ENCODE measurements at places on chromosomes 13 and 19. TPM values are rescaled to one million over a fixed set of nuclear protein-coding genes. Genes with fewer than 3 reads are reported as not detected.

DNA sequence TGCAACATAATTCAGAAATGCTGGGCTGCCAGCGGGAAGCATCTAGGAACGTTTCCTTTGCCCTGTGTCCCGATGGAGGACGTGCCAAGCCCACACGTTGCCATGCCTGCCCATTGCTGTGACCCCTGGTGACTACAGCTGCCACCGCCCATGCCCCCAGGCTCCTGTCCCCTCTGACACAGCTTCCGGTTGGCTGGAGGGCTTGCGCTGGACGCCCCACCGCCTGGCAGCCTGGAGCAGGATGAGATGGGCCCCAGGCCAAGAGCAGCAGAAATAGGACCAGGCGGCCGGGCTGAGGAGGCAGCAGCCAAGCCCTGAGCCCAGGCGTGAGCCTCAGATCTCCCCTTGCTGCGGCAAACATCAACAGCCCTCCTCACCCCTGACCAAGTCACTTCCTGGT, 125.9 kb downstream of the COL4A2 start:
- no peak for DNase-seq
- no peaks in the 10 kb centered on the region for H3K4me1 ChIP-seq
- no peaks in the 10 kb centered on the region for H3K36me3 ChIP-seq
- H3K27me3 ChIP-seq = peaks cover 35% of the 10 kb centered on the region

The HTR2A gene
- total RNA-seq = not detected

The LHB gene
- not detected for total RNA-seq

DNA sequence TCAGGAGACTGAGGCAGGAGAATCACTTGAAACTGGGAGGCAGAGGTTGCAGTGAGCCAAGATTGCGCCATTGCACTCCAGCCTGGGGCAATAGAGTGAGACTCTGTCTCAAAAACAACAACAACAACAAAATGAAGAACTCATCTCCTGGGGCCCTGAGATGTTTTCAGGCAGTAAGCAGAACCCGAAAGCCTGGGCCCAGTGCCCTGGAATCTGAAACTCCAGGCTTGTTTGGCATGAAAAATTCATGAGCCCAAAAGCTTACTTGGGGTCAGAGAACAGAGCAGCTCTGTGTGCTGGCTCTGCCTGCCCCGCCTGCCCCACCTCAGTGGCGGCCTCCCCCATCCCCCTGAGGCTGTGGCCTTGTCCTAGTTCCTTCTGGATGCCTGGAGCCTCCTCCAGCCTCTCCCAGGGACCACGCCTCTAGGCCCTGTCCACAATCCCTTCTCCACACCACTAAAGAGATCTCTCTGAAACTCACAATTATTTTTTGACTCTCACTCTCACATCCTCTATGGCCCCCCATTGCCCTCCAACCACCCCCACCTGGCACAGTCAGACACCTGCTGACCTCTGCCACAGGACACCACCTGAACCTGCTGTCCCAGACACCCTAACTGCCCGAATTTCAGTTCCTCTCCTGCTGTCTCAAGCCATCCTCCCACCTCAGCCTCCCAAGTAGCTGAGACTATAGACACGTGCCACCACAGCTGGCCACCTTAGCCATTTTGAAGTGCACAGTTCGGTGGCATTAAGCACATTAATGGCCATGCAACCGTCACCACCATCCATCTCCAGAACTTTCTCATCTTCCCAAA, 6.9 kb upstream of the AP1M2 start:
- no peak overlapping the region for H3K27ac ChIP-seq
- H3K27me3 ChIP-seq = no peaks in the 10 kb centered on the region
- peaks cover 28% of the 10 kb centered on the region for H3K4me1 ChIP-seq
- no peaks in the 10 kb centered on the region for H3K36me3 ChIP-seq
- no peak overlapping the region for H3K4me3 ChIP-seq

The NTF4 gene
- not detected for total RNA-seq

The SERPINE3 gene
- not detected for total RNA-seq

- H3K4me1 ChIP-seq = no peaks in the 10 kb centered on the region
- H3K27me3 ChIP-seq = no peaks in the 10 kb centered on the region
- no peak for DNase-seq
- H3K4me3 ChIP-seq = no peak overlapping the region
- no peaks in the 10 kb centered on the region for H3K36me3 ChIP-seq
Measured at GRCh38 chr13:112254900-112255299, 121.3 kb upstream of the SPACA7 start.

DNA sequence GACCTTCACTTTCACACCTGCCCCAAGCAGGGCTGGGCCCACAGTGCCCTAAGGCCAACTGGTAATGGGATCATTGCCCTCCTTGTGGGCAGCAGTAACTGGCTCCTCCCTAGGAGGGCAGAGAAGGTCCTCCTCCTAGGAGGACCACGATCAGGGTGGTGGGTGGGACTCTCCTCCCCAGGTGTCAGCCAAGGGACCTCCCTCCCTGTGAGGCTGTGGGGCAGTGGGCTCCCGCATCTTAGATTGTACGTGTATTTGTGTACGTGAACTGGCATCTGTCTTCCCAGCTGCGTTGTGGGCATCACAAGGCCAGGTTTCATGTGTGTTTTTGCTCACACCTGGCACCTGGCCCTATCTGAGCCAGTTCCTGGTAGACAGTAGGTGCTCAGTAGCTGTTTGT, 111.8 kb downstream of the SOX1 start:
- DNase-seq = no peak
- no peaks in the 10 kb centered on the region for H3K4me1 ChIP-seq
- H3K36me3 ChIP-seq = no peaks in the 10 kb centered on the region
- no peak overlapping the region for H3K4me3 ChIP-seq
- no peaks in the 10 kb centered on the region for H3K27me3 ChIP-seq
- no peak overlapping the region for H3K27ac ChIP-seq

The NKPD1 gene
- 0.18 TPM for total RNA-seq

GRCh38 chr13:39047560-39047959, 9.3 kb downstream of the NHLRC3 start:
- H3K36me3 ChIP-seq = peaks cover 34% of the 10 kb centered on the region
- no peak overlapping the region for H3K4me3 ChIP-seq
- DNase-seq = no peak
- peaks cover 2% of the 10 kb centered on the region for H3K4me1 ChIP-seq
- no peak overlapping the region for H3K27ac ChIP-seq

GRCh38 chr19:3556423-3556977, 886 bp downstream of the MFSD12 start:
- H3K4me1 ChIP-seq = peaks cover 38% of the 10 kb centered on the region
- no peaks in the 10 kb centered on the region for H3K27me3 ChIP-seq
- H3K4me3 ChIP-seq = peak overlapping the region; percentile 92

The RFPL4AL1 gene
- not detected for total RNA-seq

- peaks cover 24% of the 10 kb centered on the region for H3K27me3 ChIP-seq
- H3K4me1 ChIP-seq = peaks cover 16% of the 10 kb centered on the region
- DNase-seq = peak; percentile 55
Measured at GRCh38 chr19:2253106-2254063, 2.8 kb downstream of the JSRP1 start.

The PIBF1 gene
- 15.6 TPM for total RNA-seq

- peaks cover 59% of the 10 kb centered on the region for H3K4me1 ChIP-seq
- H3K36me3 ChIP-seq = peaks cover 35% of the 10 kb centered on the region
- H3K27ac ChIP-seq = peak overlapping the region; percentile 93
Measured at GRCh38 chr19:18282021-18282787, 782 bp upstream of the JUND start.

The JAK3 gene
- total RNA-seq = 146 TPM

DNA sequence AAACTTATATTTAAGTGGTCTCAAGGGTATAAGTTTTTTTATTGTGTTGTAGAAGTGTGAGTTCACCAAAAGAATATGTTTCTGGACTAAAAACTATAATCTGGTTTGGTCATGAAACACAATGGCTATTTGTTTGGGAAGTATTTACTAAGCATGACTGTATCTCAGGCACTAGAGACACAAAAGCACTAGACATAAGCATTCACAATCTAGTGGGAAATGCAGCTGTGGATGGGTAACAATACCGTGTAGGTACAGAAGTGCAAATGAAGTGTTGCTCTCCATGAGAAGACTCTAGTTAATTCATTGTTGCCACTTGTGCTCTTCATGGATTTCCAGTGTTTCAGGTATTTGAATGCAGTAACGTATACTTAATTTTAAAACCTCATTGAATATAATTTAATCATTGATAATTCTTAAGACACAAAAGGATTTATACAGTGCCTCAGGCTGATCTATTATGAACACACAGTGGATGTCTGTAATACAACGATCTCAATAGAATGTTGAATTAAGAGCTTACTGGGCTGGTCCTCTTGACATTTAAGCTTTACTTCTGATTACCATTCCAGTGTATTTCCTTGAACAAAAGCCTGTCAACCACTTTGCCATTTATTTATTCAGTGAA, 50.9 kb downstream of the TPT1 start:
- H3K36me3 ChIP-seq = peaks cover 9% of the 10 kb centered on the region
- no peaks in the 10 kb centered on the region for H3K27me3 ChIP-seq
- no peak overlapping the region for H3K4me3 ChIP-seq

DNA sequence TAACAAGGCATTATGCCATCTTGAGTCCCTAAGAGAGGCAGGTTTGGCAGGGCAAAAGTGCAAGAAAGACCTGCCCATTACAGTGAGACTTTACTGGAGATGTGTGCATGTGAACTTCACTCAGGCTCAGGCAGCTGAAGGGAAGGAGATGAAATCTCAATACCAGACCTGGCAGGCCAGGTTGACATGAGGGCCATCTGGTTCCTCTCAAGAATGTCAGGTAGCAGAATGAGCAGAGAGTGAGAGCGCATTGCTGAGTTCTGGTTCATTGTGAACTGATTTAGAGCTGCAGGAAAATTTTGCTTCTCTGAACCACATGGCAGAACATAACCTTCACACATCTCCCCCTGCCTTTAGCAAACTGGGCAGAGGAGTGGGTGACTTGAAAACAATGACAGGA, 406.3 kb downstream of the GPC5 start:
- no peaks in the 10 kb centered on the region for H3K36me3 ChIP-seq
- no peak overlapping the region for H3K27ac ChIP-seq
- H3K4me1 ChIP-seq = no peaks in the 10 kb centered on the region
- H3K4me3 ChIP-seq = no peak overlapping the region

DNA sequence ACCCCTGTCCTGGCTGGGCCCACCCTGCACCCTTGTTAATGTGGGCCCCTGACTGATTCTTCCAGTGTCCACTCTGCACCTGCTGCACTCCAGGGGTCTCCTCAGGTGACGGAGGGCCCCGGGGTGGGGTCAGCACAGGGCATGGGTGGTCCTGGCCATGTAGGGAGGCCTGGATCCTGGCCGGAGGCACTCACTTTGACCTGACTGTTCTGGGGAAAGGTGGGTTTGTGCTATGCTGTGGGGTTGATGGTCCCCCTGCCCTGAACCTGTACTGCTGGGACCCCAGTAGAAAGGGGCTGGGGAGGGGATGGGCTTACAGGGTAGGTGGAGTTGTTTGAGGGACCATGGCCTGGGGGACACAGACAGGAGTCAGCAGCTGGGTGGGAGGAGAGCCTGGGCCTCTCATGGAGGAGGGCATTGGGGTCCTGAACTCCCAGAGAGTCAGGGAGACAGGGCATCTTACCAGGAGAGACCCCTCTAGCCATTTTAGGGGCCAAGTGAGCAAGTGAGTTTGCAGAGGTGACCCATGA, 25.8 kb upstream of the CEACAM1 start:
- peaks cover 40% of the 10 kb centered on the region for H3K27me3 ChIP-seq
- H3K27ac ChIP-seq = no peak overlapping the region
- peaks cover 10% of the 10 kb centered on the region for H3K4me1 ChIP-seq
- no peaks in the 10 kb centered on the region for H3K36me3 ChIP-seq

The KLHL1 gene
- total RNA-seq = not detected

DNA sequence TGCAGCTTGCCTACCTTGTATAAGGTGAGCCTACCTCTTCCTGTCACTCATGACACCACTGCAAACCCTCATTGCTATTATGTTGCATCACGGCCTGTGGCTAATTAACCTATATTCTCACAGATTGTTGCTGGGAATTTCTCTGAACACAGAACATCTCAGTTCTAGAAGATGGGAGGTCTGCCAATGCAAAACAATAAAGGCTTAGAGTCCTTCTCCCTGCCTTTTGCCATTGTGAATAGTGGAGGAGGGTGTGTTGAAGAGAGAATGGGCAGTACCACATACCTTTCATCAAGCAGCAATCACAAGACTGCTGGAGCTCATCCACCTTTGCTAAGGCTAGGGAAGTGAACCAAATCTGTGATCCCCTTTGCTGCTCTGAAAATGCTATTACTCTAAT, 34.4 kb downstream of the WDFY2 start:
- H3K27me3 ChIP-seq = no peaks in the 10 kb centered on the region
- no peaks in the 10 kb centered on the region for H3K36me3 ChIP-seq
- no peak for DNase-seq
- H3K4me1 ChIP-seq = peaks cover 22% of the 10 kb centered on the region

GRCh38 chr13:90760639-90761038, 586.8 kb upstream of the MIR17HG start:
- H3K4me3 ChIP-seq = no peak overlapping the region
- DNase-seq = no peak
- H3K27ac ChIP-seq = no peak overlapping the region
- H3K27me3 ChIP-seq = no peaks in the 10 kb centered on the region

- peaks cover 6% of the 10 kb centered on the region for H3K4me1 ChIP-seq
- peak; percentile 82 for DNase-seq
- peak overlapping the region; percentile 84 for H3K4me3 ChIP-seq
Measured at GRCh38 chr19:13207846-13208671, 57.8 kb downstream of the IER2 start.

DNA sequence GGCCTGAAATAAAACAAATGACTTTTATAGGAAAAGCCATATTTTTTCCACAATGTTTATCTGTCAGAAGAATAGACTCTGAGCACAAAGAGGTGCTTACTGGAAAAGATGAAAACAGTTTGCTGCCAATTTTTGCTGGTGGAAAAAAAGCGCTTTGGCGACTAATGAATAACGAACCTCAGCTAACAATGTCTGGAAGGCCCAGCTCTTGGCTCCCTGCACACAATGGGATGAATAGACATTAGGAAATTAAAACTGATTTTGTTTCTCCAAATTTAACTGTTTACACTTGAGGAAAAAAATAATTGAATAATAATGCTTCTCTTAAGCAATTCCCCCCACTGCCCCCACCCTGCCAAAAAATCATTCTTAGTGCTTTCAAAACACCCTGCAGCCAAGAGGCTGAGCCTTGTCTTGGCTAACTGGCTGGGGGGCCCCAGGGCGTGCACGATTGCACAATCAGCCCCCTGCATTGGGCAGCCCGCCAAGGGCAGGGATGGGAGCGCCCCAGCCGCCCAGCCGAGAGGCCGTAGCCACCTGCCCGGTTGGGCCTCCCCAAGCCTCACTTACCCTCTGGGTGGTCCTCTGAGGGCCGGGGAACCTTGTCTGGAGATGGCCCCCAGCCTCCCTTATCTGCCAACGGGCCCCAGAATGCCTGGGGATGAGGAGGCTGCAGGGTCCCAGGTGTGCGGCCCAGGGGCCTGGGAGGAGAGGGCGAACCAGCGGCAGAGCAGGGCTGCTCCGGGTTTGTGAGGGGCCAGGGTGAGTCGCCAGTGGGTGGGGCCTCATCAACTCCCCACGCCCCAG, 16.8 kb downstream of the CEBPG start:
- H3K4me1 ChIP-seq = no peaks in the 10 kb centered on the region
- no peaks in the 10 kb centered on the region for H3K36me3 ChIP-seq
- no peak overlapping the region for H3K4me3 ChIP-seq
- no peak for DNase-seq
- H3K27ac ChIP-seq = no peak overlapping the region

DNA sequence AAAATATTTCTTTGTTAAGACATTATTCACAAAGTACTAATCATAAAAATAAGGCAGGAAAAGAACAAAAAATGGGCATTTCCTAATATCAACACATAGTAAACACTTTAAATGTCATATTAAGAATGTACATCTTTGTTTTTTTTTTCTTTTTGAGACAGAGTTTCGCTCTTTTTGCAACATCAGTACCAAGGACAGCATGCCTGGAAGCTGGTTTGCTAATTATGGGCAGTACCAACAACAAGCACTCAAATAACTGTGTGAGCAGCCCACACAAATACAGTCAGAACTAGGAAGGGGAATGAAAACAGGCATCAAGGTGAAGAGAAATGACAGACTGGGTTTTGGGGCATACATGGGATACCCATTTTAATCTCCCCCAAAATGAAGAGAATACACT, 788.0 kb upstream of the SLITRK1 start:
- DNase-seq = no peak
- H3K27me3 ChIP-seq = no peaks in the 10 kb centered on the region
- no peak overlapping the region for H3K27ac ChIP-seq
- H3K36me3 ChIP-seq = no peaks in the 10 kb centered on the region

All from activated CD8-positive, alpha-beta memory T cell treated with anti-CD3 and anti-CD28 coated beads, Interleukin-2, amount 10 ng/mL, durations not matched to agents 7 days and 5 days (primary cell).